Endothelial cell of umbilical vein (primary cell): ENCODE measurements at places on chromosomes 7 and 10. TPM values are rescaled to one million over a fixed set of nuclear protein-coding genes. Genes with fewer than 3 reads are reported as not detected.
A peak's percentile ranks its signal among the peaks of the same experiment; 100 is the strongest.

GRCh38 chr7:5282543-5283316, at the start of gene SLC29A4:
Gene SLC29A4 (plus strand): TSS chr7:5282943. CDS start chr7:5287817, 4,874 bp downstream.
- no peak for DNase-seq

DNA sequence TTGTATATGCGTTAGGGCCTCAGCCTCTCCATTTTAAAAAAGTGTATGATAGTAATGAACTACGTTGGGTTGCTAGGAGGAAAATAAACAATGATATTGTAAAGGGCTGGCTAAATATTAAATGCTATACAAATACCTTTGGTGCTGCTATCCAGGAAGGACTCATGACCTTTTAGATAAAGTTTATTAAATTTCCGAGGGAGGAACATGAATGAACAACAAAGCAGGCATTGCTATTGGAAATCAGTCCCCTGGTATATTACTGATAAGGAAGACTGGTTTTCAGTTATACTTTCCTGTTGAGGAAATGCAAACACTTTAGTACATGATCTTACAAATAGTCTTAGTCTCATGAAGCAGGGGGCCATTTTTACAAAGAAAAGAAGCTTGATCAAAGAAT, 17.2 kb upstream of the AGR2 start:
- peak; percentile 7 for DNase-seq

GRCh38 chr10:86368987-86369386, 2.4 kb upstream of the GRID1 start:
- no peak for DNase-seq

GRCh38 chr7:353746-354325, 63.9 kb downstream of the FOXL3 start:
- DNase-seq: peak; percentile 18

DNA sequence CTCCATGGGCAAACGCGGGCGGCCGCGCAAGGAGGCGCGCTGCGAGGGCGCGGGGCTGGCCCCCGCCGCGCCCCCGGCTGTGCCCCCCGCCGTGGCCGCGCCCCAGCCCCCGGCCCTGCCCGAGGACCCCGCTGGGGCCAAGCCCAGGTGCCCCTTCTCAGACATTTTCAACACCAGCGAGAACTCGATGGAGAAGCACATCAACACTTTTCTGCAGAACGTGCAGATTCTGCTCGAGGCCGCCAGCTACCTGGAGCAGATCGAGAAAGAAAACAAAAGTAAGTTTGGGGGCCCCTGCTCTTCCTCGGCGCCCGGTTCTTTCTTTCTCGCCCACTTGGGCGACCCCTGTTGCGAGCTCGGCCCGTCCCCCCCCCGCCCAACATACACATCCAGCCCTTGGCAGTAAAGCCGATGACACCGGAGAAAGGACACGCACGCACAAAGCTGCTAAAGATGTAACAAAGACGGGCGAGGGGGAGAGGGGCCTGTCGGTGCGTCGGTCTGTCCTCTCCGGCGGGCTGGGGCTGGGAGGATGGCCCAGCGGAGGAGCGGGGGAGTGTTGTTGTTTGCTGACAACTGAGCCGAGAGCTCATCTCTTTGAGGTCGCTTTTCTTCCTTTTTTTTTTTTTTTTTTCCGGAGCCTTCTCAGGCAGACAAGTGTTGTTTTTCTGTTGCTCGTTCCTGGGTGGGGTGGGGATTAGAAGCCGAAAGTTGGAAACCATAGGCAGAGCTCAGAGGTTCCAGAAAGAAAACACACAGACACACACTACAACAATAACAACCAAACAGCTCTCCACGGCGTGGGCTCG, 604 bp downstream of the MXI1 start:
- peak; percentile 44 for DNase-seq

DNA sequence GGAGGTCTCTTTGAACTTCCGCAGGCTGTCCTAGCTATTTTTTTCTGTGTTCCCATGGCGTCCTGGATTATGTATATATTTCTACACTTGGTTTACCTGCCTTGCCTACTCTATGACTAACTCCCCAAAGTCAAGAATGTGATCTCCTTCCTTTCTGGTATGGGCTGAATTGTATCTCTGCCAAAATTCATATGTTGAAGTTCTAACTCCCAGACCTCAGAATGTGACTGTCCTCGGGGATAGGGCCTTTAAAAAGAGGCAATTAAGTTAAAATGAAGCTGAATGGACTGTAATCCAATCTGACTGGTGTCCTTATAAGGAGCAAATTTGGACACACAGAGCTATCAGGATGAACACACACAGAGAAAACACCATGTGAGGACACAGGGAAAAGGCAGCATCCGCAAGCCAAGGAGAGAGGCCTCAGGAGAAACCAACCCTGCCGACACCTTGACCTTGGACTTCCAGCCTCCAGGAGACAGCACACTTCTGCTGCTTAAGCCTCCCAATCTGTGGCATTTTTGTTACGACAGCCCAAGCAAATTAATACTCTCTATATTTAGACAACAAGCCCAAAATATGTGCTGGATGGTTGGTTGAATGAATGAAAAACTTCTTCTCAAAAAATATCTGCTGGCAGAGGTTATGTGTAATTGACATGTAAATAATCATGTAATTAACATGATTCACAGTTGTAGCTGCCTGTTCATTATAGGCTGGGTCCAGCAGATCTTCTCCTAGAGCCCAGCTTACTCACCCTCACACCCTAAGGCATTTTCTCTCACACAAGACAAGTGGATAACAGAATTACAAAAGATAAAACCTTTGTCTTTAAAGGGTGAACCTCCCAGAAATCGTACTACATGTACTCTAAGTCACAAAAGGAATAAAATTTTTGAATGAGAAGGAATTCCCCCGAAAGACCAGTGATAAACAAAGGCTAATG, 123.7 kb downstream of the CUBN start:
- no peak for DNase-seq

DNA sequence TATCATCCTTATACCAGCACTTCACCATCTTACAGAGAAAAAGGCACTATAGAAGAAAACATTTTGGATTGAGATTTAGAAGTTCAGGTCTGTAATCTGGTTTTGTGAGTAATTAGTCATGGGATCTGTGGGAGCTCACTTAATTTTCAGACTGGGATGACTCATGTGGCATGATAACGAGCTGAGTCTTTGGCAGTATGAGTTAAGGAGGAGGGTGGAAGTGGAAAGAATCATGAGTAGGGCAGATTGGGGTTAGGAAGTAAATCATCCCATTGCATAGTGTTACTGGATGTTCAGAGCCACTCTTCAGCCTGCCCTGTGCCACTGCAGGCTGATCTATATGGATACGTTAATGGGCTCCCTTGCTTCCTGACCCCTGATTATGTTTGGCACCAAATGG, 64.9 kb downstream of the ZNF92 start:
- DNase-seq: peak; percentile 75

GRCh38 chr7:70188901-70189650, 590.8 kb downstream of the AUTS2 start:
- no peak for DNase-seq

DNA sequence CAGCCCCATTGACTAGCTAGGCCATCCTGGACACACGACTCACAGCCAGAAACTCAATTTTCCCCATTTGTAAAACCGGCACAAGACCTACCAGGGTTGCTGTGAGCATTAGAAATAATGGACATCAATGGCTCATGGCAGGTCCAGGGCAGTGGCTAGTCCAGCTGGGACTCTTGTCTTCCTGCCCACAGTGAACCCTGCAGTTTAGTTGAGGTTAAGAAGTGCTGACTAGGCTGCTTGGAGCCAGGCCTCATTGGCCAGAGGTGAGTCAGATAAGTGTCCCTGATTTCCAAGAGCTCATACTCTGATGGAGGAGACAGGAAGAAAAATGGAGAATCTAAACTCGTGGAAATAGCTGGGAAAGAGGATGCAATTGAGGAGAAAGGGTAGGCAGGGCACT, 123.4 kb upstream of the ZNF92 start:
- no peak for DNase-seq

DNA sequence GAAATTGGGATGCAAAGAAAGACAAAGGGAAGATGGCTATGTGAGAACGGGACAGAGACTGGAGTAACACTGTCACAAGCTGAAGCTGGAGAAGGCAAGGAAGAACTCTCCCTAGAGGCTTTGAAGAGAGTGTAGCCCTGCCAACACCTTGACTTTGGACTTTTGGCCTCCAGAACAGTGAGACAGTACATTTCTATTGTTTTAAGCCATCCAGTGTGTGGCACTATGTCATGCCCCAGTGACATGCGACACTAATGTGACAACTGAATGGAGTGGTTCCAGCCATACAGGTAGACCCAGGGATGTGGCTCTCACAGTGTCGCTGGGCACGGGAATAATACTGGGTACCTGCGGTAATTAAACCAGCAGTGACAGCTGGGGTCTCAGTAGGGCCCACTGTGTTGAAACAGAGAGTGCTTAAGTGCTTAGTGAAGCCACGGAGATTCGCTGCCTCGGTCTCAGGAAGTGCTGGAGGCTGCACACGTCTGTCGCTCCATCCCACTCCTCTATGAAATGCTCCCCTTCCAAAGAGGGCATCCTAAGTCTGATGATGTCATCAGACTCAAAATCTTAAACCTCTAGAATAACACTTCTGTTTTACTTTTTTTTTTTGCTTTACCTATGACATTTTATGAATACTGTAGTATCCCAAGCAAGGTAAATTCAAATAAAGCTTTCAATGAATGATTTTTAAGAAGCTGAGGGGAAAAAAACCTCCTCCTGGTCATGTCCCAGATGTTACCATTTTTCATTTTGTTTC, 154.6 kb upstream of the RHEB start:
- DNase-seq: no peak

GRCh38 chr7:6162331-6162620, 110.1 kb downstream of the CYTH3 start:
- no peak for DNase-seq

- DNase-seq: no peak
Measured at GRCh38 chr10:77028042-77028441, 609.6 kb downstream of the KCNMA1 start.

GRCh38 chr7:86437951-86438450, 205.7 kb upstream of the GRM3 start:
- DNase-seq: no peak

DNA sequence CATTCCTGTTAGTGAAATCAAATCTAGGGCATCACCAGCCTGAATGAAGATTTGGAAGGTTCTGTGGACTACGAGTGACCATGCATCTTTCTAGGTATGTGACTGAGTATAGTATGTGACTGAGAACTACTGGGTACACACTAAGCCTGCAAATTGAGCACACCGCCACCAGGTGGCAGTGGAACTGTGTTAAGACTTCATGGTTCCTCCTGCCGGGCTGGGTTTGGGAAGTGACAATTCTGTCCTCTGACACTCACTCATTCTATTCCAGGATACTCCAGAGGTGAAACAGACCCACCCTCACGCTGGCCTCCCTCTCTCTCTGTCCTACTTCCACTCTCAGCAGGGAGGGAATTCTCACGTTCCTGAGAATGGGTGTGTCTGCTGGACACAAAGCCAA, 84.0 kb upstream of the TMEM248 start:
- peak; percentile 20 for DNase-seq

- DNase-seq: no peak
Measured at GRCh38 chr7:96016735-96017134, 244.4 kb downstream of the DYNC1I1 start.

DNA sequence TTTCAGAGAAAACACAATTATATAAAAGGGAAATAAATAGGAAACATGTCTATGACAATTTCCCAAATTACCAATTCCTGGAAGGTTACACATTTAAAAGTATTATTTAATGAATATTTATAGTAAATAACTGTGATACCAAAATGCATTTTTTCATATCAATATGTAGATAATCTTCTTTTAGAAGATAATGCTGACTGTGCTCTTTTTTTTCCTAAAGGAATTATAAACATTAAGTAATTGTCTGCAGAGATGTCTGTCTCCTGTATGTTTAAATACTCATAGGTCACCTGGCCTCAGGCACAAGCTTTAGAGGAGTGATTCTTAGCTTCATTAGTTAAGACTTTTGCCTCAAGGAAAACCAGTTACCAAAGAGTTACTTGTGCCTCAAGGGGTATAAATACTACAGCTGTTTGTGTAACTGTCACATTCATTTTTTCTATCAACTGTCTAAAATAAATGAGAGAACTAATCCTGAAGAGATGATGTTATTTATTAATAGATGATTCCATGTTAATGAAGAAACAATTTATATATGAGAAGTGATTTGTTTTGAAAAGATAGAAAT, 77.1 kb downstream of the DNAJC1 start:
- DNase-seq: no peak

DNA sequence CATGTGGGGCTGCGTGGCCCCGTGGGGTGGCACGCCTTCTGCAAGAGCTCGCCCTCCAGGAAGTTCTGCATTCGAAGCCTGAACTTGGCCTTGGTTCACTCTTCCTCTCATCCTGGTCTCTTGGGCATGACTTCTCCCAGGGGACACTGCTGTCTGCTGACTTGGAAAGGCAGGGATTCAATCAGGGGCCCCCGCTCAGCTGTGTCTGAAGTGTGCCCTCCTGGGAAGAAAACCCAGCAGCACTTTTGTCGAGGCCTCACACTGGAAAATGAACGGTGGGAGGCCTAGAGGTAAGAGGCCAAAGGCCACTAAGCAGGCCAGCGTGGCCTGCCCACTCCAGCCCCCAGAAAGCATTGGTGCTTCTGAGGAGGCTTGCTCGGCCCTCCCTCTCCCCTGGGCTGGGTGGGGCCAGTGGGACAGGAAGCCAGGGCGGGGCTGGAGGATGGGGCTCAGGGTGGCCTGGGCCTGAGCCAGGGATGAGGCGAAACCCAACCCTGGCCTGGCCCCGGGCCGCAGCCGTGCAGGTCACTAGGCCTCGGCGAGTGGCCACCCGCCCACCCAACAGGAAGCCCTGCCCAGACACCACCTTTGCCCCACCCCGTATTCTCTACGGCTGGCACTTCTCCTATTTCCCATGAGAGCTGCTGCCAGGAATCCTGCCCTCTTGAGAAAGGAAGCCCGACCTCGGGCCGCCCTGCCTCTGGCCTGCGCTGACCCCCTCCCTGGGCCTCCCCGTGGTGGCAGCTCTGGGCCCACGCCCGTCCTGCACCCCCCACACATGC, 81.1 kb downstream of the ZMIZ1 start:
- no peak for DNase-seq

GPC2 gene
- total RNA-seq: 17.5 and 20.9 TPM in 2 replicates

MBL2 gene
- total RNA-seq: not detected in 2 replicates

SPDYE9 gene
- not detected in 2 replicates for total RNA-seq

DKK1 gene
- total RNA-seq: 184 and 200 TPM in 2 replicates

GHRHR gene
- not detected in 2 replicates for total RNA-seq

EIF3A gene
- 149 and 159 TPM in 2 replicates for total RNA-seq

GRM3 gene
- total RNA-seq: not detected in 2 replicates

TAF3 gene
- total RNA-seq: 10.1 and 10.5 TPM in 2 replicates
